Activated T-cell treated with anti-CD3 and anti-CD28 coated beads for 1 hour (primary cell): ENCODE measurements at places on chromosomes 1 and 21.

GRCh38 chr1:245008761-245009160 is 144.4 kb upstream of the HNRNPU start:
- DNase-seq: no peak

- no peak for DNase-seq
These were observed 143.7 kb upstream of the RUNX3 start for GRCh38 chr1:25073640-25074270.

GRCh38 chr1:183473217-183473536 is 878 bp downstream of the SMG7 start:
- DNase-seq: no peak

GRCh38 chr21:14916676-14917141 is 148.1 kb downstream of the NRIP1 start:
- DNase-seq: no peak

- no peak for DNase-seq
These were observed 812.3 kb downstream of the ADGRL2 start for GRCh38 chr1:82612986-82613385.

GRCh38 chr1:43853161-43853921 is 80.3 kb upstream of the ARTN start:
- no peak for DNase-seq

DNA sequence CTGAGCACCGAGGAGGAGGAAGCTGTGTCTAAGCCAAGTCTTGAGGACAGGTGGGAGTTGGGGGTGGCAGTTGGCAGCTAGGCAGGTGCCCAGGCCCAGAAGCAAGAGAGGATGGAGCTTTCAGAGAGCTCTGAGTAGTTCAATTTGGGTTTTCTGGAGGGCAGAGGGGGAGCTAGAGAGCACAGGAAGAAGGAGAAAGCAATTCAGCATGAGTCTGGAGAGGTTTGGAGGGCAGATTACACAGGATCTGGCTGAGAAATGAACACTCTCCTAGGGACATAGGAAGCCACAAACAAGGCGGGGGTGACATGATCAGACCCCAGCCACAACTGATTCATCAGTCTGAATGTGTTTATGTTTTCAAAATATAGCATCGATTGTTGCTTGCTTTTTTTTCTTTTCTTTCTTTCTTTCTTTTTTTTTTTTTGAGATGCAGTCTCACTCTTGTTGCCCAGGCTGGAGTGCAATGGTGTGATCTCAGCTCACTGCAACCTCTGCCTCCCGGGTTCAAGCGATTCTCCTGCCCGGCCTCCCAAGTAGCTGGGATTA is 23.8 kb downstream of the PTPRF start:
- no peak for DNase-seq

DNA sequence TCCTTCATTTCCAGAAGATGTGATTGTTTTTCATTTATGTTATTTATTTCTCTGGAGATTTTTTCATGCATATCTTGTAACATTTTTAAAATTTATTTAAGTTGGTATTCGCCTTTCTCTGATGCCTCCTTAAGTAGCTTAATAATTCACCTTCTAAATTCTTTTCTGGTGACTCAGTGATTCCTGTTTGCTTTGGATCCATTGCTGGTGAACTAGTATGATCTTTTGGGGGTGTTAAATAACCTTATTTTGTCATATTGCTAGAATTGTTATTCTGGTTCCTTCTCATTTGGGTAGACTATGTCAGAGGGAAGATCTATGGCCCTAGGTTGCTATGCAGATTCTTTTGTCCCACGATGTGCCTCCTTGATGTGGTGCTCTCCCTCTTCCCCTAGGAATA is 1347.2 kb upstream of the B3GALT2 start:
- no peak for DNase-seq

DNA sequence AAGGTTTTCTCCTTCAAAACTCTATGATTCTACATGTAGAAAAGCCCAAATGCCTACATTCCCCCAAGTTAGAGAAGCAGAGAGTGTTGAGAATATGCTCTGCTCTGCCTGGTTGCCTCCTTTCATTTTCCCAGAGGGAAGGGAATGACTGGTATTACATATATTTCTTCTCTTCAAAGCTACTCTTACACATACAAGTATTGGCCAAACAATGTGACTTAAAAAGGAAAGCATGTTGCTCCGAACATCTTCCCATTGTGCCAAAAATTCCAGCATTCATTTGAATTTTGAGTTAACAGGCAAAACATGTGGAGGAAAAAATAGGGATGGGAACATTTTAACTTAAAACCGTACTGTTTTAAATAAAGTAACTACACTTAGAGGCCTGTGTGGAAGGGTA is 125.2 kb downstream of the COQ8A start:
- DNase-seq: no peak

DNA sequence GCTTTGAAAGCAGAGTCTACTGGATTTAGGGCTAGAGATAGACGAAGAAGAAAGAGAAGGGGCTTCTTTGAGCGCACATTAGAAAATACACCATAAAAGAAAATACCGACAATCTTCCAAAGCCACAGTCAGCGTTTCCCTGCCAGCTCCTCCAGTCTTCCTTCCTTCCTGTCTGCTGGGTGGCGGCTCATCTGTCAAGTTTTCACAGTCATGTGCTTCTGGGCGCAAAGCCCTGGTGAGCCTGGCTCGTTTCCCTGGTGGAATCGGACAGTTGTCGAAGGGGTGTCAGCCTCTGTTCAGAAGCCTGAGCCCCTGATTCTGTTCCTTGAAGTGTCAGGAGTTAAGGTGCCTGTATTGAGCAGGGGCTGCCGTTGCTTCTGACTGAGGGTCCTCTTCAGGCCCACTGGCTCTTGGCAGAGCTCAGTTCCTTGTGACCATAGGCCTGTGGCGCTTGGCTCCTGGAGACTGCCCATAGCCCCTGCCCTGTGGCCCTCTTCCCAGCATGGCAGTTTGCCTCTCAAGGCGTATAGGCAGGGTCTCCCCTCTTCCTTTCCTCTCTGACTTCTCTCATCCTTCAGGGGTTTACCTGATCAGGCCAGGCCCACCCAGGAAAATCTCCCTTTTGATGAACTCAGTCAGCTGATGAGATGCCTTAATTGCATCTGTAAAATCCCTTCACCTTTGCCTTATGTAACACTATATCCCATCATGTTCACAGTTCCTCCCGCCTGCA is 58.6 kb downstream of the ADARB1 start:
- no peak for DNase-seq

DNA sequence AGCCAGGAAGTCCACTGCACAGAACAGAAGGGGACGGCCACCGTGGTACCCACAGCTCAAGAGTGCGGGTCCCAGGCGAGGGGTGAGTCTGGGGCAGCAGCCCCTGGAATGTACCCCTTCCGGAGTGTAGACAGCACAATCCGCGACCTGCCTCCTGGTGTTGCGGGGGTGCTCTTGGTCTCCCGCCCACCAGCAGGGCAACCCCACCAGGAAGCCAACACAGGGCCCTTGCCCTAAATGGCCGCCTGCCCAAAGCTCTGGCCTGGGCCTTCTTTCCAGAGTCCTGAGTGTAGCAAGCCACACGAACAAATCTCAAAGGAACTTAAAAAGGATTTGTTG is 1.1 kb upstream of the SLC19A1 start:
- DNase-seq: no peak

DNA sequence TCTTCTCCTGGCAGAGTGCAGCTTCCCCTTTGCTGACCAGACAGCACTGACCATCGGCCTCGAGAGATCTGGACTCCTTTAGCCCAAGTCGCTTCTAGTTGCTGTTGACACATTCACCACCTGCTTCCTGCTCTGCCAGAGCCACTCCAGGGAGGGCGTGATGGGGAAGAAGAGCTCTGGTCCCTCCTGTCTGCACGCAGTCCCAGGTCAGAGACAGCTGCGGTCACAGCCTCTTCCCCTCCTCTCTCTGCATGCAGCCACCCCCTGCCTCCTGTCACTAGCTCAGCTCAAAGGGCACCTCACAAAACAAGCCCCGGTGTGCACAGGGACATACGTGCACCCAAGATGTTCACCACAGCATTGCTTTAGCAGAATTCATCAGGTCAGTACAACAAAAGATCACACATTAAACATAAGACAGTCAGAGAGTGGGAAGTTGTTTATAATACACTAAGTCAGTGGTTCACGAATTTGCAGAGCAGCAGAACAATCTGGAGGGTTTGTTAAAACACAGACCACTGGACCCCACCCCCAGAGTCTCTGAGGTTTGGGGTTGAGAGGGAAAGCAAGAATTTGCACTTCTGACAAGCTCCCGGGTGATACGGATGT is 132.9 kb downstream of the SYF2 start:
- DNase-seq: no peak

GRCh38 chr1:201590474-201590873 is 51.5 kb downstream of the NAV1 start:
- DNase-seq: no peak

- no peak for DNase-seq
These were observed 131.0 kb upstream of the C1orf105 start for GRCh38 chr1:172289448-172289847.

DNA sequence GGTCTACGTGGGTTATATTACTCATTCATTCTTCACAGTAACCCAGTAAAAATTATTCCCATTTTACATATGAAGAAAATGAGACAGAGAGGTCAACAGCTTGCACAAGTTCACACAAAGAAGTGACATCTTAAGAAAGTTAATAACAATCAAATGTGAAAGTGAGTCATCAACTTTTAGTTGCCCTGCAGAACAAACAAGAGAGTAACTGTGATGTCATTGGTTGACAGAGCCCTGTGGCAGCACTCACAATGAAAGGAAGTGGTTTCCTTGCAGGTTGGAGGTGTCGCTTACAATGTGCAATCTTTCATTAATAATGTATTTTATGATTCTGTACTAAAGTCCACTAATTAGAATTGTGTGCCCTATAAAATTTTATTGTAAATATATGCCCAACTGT is 369.6 kb downstream of the RYR2 start:
- no peak for DNase-seq

GRCh38 chr1:19208710-19209438 is 1.2 kb downstream of the UBR4 start:
- DNase-seq: no peak

- no peak for DNase-seq
These were observed 15.3 kb downstream of the DCAF8 start for GRCh38 chr1:160247053-160247452.

DNA sequence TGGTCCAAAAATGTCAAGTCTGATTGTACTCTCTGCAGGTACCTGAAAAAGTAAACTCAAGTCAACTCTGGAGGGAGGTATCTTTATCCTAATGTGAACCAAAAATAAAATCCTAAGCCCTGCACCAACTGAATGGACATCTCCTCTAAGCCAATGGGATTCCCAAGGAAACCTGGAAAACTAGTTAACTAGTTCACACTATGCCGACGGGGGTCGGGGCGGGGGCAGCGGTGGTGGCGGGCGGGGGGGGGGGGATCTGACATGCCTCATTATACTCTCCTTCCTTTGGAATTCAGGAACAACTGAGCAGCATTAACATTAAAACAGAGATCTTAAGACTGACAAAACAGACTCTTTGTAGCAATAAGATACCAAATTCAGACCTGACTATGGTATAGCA is 452.6 kb upstream of the CAMK1G start:
- DNase-seq: no peak

DNA sequence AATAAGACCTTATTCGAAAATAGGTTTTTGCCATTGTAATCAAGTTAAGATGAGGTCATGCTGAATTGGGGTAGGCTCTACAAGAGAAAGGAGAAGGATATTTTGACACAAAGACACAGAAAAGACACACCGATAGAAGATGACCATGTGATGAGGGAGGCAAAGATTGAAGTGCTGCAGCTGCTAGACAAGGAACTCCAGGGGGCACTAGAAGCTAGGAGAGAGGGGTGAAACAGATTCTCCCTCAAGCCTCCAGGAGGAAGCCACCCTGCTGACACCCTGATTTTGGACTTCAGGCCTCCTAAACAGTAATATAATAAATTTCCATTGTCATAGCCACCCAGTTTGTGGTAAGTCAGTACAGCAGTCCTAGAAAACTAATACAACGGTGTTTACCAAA is 506.8 kb upstream of the CAMK1G start:
- DNase-seq: no peak

GRCh38 chr1:100188617-100189016 is 10.6 kb upstream of the LRRC39 start:
- no peak for DNase-seq

DNA sequence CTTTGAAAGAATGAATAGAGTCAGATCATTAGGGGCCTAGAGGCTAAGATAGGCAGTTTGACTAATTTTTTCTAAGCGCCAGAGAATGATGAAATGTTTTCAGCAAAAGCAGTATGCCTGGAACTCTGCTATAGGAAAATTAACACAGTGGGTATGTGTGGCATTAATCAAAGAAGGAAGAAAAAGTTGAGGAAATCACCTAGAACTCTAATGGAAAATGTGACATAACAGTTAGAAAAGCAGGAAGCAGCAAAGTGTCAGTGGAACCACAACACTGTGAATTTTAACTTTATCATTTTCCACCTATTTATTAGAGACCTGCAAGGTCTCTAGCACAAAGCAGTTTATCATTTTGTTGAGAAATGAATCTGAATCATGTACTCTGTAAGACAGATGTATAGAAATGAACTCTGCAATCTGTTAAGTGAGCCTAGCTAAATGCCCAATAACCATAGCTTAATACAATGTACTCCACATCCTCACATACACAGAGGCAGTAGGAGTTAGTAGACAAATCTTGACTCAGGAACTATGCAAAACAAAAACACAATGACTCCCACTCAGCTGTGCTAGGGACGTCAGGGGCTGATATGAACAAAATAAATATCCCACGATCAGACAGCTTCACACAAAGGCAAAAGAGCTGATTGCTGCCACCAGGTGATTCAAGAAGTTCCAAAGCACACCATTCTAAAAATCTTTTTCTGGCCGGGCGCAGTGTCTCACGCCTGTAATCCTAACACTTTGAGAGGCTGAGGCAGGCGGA is 500.7 kb upstream of the NFIA start:
- DNase-seq: no peak

GRCh38 chr1:12249748-12250147 is 19.9 kb downstream of the VPS13D start:
- no peak for DNase-seq

GRCh38 chr21:20802631-20803260 is 195.5 kb upstream of the NCAM2 start:
- no peak for DNase-seq

- no peak for DNase-seq
These were observed 28.7 kb downstream of the RCSD1 start for GRCh38 chr1:167658574-167659328.

DNA sequence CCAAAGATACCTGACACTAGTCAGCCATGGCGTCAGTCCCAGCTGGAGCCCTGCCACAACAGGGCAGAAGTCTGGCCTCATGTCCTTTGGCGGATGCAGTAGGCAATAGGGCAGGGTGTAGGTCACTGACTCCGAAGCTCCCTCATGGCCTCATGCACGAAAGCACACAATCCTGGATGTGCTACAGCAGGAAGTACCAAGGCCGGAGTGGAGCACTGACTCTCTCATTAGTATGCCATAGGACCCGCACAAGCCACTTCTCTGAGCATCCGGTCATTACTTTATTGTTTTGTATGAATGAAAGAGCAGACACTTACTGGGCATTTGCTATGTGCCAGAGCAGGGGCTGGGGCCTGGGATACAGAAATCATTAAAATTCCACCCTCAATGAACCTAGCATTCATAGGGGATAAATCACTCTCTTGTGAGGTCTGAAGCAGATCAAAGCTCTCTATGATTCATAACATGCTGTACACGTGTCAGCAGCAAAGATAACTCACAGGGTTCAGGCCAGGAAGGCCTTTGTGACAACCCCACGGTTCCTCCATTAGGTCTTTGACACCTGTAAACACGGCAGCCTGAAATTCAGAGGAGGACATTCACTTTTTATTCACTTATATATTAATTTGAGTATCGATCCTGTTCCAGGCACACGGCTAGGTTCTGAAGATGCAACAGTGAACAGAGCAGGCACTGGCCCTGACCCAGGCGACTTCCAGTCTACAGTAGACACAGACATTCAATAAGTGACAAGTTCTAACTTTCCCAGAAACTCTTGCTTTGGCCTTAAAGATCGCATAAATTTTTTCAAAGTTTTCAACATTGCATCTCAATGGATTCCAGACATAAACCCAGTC is 357.9 kb upstream of the USP24 start:
- DNase-seq: no peak
